ENCODE measurements at places on chromosomes 4 and X.

DNA sequence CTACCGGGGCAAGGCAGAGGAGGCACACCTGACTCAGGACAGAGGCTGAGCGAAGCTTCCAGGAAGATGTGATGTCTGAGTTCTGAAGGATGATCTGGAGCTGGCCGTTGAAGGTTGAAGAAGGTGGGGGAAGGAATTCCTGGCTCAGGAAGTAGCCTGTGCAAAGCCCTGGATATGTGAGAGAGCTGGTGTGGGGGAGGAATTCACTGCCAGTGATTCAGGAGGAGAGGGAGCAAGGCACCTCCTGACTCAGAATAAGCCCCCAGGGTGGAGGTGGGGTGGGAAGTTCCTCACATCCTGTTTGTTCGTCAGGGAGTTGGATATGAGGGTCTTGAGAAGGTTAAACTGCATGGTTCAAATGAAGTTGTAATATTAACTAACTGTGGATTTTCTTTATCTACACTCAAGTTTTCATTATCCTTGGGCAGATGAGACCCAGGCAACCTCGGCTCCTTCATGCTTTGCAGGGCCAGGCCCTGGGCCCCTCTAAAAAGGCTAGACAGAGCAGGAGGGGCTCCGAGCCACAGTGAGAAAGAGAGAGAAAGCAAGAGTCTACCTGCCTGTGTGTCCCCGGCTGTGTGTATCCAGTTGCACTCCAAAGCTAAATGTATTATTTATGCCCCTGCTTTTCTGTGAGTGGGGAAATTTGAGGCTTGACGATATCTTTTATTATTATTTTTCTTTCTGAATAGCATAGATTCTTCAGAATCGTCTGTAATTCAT is 7.1 kb downstream of the NHSL2 start:
- DNase-seq: no peak

DNA sequence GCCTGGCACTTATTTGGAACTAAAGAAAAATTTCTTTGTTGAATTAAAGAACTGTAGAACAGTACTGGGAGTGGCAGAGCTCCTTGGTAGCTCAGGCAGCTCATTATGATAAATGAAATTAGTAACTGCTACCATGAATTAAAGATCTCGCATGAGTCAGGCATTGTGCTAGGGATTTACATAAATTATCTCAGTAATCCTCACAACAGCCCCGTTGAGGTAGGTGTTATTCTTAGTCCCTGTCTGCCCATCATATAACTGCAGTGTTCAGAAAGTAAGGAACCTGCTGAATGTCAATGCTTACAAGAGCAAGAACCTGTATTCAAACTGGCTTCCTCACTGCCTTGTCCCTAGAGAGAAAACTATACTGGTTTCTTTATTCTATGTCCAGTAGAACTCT is 108.3 kb downstream of the NLGN4X start:
- no peak for DNase-seq

DNA sequence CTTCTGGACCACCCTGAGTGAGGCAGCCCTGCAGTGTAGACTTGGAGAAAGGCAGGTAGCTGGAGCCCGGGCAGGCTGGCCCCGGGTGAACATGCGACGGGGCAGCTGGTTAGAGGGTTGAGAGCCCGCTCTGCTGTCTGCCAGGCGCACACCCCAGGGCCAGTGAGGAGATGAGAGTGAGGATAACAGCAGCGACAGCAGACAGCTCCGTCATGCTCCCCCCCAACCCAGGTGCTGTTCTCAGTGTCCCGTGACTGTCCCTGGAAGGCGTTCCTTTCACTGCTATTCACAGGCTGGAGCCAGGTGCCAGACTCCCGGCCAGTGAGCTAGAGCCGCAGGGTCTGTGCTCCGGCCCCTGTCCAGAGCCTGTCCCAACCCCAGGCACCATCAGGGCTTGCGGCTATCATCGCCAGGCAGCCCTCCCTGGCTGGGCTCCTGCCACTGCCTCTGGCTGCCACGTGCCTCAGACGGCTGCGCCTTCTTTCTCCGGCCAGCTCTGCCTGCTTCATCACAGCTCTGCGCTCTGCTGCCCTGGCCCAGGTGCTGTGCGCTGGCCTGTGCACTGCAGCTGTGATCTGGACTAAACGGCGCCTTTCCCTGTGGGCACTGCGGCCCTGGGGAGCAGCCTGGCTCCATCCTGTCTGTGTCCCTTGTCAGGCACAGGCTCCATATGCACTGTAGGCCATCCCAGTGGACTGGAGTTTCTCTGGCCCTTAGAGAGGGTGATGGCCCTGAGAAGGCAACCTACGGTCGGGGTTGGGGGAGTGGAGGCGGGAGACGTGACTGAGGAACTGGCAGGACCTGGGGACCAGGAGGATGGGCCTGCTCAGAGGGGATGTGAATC is 19.8 kb downstream of the NSG1 start:
- DNase-seq: no peak

- DNase-seq: no peak
Observed at GRCh38 chrX:119529345-119530276, 35.6 kb downstream of the STEEP1 start.

DNA sequence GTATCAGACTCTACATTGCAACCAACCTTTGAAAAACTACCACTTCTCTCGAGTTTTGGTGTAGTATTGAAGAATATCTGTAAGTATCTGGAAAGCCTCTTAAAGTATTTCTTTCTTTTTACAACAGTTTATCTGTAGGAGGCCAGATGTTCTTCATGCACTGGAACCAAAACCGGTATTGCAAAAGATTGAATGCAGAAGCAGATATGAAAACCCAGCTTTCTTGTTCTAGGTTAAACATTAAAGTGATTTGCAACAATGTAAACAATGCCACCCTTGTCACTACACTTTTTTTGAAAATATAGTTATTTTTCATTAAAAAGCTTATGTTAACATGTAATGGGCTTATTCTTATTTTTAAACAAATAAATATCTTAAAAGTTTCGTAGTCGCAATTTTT is 27.2 kb downstream of the PLS3 start:
- DNase-seq: no peak

DNA sequence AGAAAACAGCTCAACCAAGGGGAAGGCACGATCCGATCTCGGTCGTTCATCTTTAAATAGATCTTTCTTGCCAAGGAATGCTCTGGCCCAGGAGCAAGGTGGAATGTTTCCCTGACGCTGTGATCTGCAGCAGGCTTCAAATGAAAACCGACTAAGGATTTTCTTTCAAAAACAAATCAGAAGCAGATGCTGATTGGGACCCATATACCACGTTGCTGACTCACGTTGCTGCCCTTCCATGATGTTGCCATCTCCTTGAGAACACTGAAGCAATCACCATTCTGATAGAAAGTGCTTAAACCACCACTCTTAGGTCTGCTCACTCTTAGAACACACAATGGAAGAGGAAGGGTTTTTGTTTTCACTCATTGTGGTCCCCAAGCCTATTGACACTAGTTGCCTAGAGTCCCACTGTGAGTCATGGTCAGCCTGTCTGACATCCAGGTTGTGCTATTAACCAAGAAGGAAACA is 26.1 kb downstream of the LAMTOR3 start:
- DNase-seq: no peak

DNA sequence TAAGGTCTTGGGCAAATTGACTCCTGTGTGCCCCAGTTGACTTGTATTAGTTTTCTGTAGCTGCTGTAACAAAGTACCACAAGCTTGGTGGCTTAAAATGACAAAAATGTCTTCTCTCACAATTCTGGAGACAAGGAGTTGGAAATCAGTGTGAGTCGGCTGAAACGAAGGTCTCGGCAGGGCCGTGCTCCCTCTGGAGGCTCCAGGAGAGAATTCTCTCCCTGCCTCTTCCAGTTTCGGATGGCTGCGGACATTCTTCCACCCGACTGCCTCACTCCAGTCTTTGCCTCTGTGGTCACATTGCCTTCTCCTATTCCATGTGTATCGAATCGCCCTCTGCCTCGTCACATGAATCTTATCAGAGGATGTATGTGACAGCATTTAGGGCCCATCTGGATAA is 66.0 kb upstream of the PHOX2B start:
- no peak for DNase-seq

GRCh38 chr4:137083571-137084135 is 448.6 kb downstream of the PCDH18 start:
- DNase-seq: no peak

GRCh38 chr4:105140684-105141490 is 5.8 kb upstream of the TET2 start:
- DNase-seq: no peak

DNA sequence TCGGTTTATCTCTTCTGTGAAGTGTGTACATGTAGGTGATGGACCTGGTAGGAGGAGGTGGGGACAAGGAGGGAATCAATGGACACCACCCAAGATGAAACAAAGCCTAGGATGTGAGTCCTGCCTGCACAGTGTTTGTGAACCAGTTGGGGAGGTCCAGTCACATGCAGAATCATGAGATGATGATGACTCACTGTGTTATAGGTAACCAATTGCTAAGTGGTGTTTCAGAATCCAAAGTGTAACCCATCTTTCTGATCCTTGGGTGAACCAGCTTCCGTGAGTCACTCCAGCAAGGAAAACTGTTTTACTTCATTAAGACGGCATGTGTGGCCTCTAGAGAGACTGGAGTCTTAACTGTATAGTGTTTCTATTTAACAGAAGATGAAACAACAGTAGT is 57.9 kb upstream of the HPF1 start:
- no peak for DNase-seq

- no peak for DNase-seq
Observed at GRCh38 chrX:120144178-120144844, 14.1 kb upstream of the RHOXF2 start.

DNA sequence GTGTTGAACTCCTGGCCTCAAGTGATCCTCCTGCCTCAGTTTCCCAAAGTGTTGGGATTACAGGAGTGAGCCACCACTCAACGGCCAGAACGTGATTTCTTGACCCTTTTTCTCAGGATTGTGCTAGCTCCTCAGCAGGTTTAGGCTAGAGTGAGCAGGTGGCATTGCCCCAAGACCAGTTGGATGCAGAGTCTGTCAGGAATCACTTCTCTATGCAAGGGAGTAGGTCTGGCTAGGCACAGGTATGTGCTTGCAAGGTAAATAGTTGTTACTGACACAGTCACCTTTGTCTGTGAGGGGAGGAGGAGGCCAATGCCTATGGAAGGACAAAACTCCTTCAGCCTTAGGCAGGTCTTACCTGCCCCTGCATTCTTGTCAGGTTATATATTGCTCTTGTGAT is 24.2 kb downstream of the SLC25A5 start:
- DNase-seq: no peak

GRCh38 chr4:61877893-61878292 is 677.8 kb downstream of the ADGRL3 start:
- no peak for DNase-seq

- DNase-seq: no peak
Observed at GRCh38 chrX:101229170-101229569, 9.6 kb downstream of the DRP2 start.

- no peak for DNase-seq
Observed at GRCh38 chrX:29143756-29144155, 556.5 kb downstream of the IL1RAPL1 start.

- DNase-seq: peak; percentile 35
Observed at GRCh38 chrX:118839334-118839958, 15.8 kb downstream of the ZCCHC12 start.

DNA sequence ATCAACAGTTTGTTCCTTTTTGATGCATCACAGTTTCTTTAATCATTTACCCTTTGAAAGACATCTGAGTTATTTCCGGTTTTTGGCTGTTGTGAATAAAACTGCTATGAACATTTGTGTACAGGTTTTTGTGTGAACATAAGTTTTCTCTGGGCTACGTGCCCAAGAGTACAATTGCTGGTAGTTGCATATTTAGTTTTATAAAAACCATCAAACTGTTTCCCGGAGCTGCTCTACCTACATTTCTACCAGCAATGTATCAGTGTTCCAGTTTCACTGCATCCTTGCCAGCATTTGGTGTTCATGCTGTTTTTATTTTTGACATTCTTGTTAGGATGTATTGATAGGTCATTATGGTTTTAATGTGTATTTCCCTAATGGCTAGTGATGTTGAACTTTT is 17.3 kb downstream of the KDM6A start:
- DNase-seq: no peak

DNA sequence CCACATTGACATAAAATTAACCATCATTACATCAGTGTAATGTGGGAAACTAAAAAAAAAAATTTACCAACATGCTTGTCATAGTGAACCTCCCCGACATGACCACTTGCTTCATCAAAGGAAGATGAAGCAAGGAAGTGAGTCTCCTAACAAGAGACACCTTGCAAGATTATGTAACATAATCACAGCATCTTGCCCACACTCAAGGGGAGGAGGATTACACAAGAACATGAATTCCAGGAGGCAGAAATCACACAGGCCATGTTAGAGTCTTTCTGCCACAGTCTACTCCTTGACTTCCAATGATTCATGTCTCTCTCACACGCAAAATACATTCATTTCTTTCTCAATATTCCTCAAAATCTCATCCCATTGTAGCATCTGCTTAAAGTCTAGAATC is 93.3 kb downstream of the AKAP4 start:
- no peak for DNase-seq

- no peak for DNase-seq
Observed at GRCh38 chr4:53538756-53539155, 52.5 kb downstream of the LNX1 start.

GRCh38 chrX:134865682-134866255 is 125.0 kb upstream of the SMIM10 start:
- DNase-seq: no peak

GRCh38 chr4:39231660-39232059 is 49.3 kb downstream of the WDR19 start:
- no peak for DNase-seq
